Activated T-helper 1 cell treated with Interleukin-2 at 50 U/mL for 16 hours (primary cell): ENCODE measurements at places on chromosomes 2 and 18.

- no peak for DNase-seq
Observed at GRCh38 chr2:222722327-222722946, 51.0 kb downstream of the MOGAT1 start.

GRCh38 chr2:159555651-159556392 lies 60.5 kb downstream of the BAZ2B start:
- DNase-seq, result no peak

GRCh38 chr2:99691926-99692325 lies 202.1 kb upstream of the REV1 start:
- DNase-seq, result no peak

DNA sequence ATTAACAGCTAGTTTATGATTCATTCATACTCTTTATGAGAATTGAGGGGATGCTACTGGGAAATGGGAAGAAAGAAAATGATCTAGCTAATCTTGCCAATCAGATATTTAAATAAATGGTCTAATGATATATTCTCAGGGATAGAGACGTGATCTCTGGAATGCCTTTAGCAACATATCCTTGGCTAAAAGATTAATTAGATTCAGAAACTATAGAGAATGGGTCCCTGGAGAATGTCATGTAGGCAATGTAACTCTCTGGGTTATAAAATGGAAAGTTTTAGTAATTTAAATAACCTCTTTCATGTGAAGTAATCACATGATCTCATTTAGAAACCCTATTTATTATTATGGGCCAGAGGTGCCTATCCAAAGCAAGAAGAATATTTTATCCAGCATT lies 771.0 kb upstream of the CDH2 start:
- no peak for DNase-seq

DNA sequence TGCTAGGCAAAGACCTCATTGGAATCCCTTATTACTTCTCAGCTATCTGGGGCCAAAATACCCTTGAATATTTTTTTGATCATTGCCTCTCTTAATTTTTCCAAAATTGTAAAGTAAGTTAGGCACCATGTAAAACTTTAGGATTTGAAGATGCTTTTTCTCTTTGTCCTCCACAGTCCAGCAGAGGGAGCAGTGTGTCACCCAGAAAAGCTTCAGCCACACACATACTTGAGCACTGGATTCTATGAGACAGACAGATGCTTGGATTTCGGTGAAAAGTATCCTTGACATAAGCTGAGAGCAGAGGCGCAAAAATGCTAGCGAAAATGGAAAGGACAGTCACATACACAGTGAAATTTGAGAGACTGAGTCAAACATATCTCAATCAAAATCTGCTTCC lies 74.7 kb upstream of the KCNJ3 start:
- DNase-seq, result no peak
